ENCODE measurements at places on chromosomes 6 and 20.

DNA sequence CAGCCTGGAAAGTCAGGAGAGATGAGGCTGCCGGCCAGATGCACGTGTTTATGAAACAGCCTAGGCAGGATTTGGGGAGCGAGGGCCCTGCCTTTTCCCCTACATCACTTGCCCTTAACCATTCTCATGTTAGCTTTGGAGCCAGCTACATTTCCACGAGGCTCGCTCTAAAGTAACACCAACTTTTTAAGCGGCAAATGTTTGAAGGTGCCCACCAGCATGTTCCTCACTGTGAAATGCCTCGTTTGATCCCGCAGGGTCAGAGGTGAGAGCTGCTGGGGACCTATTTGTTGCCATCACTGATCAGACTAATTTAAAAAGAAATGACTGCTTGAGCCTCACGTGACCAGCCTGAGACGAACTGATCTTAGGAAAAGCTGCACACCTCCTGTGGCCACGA, 51.6 kb upstream of the DACT2 start:
- DNase-seq = no peak

DNA sequence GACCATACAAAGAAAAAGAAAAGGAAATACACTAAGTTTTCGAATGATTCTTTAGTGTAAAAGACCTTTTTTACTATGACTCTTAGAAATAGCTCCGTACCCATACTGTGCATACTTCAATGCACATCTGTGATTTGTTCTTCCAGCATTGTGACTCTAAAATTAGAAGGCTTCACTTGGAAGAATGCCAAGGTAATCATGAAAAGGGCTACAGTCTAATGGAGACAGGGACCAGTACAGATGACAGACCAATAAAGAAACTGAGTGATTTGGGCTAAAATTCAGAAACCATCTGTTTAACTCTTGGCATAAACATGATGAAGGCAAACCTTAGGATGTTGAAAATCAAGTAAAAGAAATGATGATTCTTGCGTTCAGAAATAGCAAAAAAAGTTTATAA, 46.3 kb downstream of the CYP39A1 start:
- no peak for DNase-seq

GRCh38 chr20:36582322-36582721, 8.9 kb downstream of the TGIF2 start:
- DNase-seq = no peak

- DNase-seq = no peak
Observed at GRCh38 chr6:167733740-167734661, 92.7 kb upstream of the AFDN start.

DNA sequence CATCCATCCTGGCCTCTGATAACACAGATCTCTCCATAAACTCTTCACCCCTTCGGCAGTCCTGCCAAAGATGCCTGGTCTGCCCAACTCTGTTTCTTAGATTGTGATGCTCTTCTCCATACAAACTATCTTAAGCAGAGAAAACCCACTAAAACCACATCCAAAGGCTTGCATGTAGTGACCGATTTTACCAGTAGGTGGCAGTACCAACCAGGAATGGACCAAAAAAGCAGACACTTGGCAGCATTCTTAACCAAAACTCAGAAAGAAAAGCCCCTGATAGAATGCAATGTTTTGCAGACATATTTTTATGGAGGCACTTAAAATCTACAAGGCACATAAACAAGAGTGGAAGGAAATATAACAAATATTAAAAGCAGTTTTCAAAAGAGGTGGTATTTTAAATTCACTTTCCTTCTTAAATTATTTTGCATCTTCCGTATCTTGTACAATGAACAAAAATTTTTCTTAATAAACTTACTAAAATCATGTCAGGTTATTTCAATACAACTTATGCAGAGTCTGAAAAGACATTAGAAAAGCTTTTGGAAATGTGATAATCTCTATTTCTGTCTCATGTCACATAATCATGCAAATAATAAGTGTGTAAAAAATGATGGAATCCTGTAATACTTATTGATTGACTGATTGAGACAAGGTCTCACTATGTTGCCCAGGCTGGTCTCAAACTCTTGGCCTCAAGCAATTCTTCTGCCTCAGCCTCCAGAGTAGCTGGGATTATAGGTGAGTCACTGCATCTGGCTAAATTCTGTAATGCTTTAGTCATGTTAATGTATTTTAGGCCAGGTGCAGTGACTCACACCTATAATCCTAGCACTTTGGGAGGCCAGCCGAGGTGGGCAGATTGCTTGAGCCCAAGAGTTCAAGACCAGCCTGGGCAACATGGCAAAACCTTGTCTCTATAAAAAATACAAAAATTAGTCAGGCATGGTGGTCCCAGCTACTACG, 29.4 kb downstream of the LRP11 start:
- peak; percentile 54 for DNase-seq

DNA sequence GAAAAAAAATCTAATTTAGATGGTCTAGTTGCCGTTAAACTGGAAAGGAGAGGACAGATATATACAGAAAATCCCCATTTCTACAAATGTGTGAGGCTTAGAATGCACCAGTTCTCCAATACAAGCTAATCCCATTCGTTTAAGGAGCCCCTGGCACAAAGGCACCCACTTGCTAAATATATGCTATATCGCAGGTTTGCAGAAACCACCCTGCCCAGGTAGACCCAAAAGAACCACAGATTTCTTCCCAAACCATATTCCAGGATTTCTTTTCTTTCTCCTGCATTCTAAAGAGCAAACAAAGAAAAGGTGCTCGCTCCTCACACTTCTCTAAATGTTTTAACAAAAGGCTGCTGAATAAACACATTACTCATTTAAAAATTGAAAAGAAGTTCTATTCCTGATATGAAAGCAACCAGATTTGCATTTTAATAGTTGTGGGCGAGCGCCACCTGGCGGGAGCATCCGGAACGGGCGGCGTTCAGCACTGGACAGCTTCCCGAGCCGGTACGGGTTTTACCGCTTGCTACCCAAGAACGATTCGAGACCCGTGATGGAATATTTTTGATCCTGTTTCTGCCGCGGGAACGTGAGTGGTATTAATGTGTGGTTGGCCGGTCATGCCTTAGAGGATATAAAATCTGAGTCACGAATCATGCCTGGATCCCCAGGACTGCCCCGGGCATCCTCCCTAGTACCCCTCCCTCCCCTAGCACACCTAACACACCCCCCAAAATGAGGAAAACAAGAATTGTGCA, 2.1 kb downstream of the PTPRT start:
- DNase-seq = peak; percentile 74

DNA sequence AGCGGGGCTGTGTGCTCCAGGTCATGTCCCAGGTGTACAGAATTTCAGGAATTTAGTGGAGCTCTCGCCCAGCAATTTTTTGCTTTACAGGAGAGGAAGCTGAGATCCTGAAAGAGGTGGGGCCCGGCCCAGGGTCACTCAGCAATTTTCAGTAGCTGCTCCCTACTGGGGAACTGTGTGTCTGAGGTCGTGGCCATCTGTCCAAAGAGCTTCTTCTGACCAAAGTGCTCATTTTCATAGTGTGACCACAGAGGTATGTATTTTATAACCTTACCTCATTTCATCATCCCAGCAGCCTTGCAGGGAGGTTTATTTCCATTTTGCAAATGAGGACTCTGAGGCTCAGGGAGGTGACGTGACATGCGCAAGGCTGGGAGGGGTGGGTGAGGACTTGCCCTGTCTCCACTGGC, 46.3 kb downstream of the FAM209B start:
- DNase-seq = no peak

DNA sequence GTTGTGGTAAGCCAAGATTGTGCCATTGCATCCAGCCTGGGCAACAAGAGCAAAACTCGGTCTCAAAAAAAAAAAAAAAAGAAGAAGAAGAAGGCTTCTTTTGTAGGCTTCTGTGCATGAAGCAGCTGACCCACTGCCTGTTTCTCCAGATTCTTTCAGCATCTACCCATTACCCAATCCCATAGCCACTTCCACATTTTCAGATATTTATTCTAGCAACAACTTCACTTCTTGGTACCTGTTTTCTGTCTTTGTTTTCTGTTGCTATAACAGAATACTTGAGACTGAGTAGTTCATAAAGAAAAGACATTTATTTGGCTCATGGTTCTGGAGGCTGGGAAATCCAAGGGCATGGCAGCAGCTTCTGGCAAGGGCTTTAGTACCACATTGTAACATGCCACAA, 95.3 kb upstream of the SGK1 start:
- no peak for DNase-seq

DNA sequence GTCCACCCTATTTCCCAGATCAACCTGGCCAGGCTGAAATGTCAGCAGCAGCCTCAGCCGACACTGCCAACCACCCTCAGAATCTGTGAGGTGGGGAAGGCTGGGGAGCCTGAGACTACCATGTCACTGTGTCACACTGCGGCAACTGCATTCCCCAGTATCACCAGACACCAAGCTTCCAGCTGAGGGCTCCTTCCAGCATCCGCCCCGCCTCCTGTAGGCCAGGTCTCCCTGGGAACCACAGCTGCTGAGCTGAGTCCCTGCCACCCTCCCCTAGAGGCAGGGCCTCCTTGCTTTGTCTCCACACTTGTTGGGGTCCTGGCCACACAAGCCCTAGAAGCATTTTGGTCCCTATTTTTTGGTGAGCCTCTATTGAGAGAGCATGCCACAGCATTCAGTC, 115.7 kb downstream of the UNC5CL start:
- DNase-seq = no peak

GRCh38 chr20:1792274-1792673, 102.9 kb upstream of the SIRPA start:
- no peak for DNase-seq

- DNase-seq = no peak
Observed at GRCh38 chr6:8860671-8861070, 425.3 kb upstream of the SLC35B3 start.

GRCh38 chr20:61385296-61385695, 133.2 kb downstream of the CDH4 start:
- DNase-seq = no peak

- DNase-seq = no peak
Observed at GRCh38 chr6:113414511-113414910, 442.6 kb upstream of the MARCKS start.

DNA sequence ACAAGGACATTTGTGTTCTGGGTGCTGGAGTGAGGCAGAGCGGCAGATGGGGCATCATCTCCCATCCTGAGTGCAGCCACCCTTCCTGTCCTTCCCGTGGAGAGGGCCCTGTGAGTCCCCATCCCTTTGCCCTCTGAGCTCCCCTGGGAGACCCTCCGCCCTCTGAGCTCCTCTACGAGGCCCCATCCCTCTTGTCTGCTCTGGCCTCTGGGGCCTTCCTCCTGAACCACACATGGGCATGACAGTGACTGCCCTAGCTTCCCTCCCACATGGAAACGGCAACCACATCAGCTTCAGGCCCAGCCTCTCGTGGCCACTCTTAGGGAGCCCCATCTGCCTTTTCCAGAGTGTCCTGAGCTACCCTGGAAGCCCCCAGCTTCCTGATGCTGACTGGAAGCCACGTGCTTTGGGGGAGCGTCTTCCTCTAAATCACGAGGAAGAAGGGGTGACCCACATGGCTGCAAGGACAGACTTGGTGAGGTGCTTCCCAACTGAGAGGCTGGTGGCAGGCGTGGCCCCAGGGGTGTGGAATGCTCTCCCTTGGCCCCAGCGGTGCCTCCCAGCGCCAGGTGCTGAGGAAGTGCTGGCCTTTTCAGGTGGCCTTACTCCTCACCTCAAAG, 52.6 kb downstream of the GINS1 start:
- no peak for DNase-seq

- no peak for DNase-seq
Observed at GRCh38 chr6:128365520-128366160, 154.8 kb downstream of the PTPRK start.

DNA sequence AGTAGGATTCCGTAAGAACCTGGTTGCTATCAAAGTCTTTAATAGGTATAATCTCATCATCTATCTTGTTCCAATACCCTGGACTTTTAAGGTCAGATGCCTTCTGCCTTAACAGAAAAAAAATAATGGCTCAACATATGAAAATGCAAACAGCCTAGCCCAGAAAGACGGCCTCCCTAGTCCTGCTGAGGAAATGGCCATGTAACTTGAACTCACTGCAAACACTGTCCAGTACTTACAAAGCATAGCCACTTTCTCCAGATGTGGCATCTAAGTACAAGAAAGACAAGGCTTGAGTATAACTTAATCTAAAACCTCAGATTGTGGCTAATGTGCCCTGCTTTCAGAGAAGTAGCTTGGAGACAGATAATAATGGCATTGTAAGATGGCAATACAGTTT, 26.5 kb downstream of the FASTKD5 start:
- no peak for DNase-seq

- DNase-seq = no peak
Observed at GRCh38 chr6:143164565-143165105, 103.9 kb downstream of the AIG1 start.

DNA sequence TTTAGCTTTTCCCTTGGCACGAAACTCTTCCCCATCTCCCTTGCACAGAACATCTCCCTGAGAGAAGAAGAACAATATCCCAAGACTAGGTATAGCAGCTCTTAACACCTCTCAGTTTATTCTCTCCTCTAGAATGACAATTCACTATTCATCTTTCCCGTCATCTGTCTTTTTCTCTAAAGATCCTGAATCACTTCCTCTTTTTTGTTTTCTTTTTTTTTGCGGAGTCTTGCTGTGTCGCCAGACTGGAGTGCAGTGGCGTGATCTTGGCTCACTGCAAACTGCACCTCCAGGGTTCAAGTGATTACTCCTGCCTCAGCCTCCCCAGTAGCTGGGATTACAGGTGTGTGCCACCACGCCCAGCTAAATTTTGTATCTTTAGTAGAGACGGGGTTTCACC, 574.4 kb upstream of the MAP3K7 start:
- DNase-seq = no peak

- DNase-seq = no peak
Observed at GRCh38 chr6:32191696-32192607, 491 bp downstream of the GPSM3 start.

DNA sequence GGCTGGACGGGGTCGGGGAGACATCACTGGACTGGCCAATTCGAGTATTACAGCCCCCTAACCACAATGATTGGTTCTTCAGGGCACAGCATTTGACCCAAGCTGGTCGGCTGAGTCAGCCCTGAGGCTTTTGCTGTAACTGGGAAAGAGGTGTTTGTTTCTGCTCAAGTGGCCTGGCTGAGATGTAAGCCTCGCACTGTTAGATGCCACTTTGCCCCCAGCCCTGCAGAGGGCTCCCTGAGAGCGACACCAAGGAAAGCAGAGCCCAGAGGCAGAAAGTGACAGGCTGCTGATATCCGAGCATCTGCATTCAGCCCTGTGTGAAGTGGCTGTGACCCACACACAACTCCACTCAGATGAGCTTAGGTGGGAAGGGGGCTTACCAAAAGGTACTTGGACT, 19.4 kb downstream of the ERGIC3 start:
- DNase-seq = no peak

GRCh38 chr6:163371129-163371528, 43.4 kb upstream of the QKI start:
- DNase-seq = no peak

DNA sequence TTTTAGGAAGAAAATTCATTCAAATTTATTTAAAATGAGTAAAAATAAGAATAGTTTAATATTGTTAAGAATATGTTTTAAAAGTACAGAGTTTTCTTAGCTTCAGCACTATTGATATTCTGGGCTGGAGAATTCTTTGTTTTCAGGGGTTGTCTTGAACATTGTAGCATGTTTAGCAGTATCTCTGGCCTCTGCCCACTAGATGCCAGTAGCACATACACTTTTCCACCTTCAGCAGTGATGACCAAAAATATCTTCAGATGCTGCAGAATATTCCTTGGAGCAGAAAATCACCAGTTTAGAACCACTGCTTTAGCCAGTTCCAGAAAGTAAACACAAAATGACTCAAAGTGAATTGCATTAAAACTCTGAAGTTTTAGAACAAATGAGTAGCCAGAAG, 19.4 kb upstream of the SDHAF4 start:
- DNase-seq = no peak

Measured in germinal center (tissue), 1 donor.